ENCODE measurements at places on chromosomes 6 and 20.

- no peak for DNase-seq
Measured at GRCh38 chr20:52124821-52125220, 66.8 kb downstream of the ZFP64 start.

DNA sequence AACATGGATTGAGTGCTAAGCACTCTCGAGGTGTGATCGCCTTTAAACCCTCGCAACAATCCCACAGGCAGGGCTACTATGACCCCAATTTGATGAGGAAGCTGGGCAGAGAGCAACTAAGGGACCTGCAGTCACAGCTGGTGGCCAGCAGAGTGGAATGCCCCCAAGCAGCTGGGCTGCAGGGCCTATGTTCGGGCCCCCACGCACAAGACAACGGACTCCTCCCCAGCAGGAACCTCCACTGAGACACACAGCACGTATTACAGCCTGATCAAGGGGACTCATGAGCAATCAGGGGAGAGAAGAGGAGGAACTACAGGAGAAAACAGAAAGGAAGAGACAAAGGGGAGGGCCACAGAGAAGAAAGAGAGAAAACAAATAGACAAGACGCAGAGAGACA is 21.7 kb downstream of the CST7 start:
- DNase-seq = no peak

DNA sequence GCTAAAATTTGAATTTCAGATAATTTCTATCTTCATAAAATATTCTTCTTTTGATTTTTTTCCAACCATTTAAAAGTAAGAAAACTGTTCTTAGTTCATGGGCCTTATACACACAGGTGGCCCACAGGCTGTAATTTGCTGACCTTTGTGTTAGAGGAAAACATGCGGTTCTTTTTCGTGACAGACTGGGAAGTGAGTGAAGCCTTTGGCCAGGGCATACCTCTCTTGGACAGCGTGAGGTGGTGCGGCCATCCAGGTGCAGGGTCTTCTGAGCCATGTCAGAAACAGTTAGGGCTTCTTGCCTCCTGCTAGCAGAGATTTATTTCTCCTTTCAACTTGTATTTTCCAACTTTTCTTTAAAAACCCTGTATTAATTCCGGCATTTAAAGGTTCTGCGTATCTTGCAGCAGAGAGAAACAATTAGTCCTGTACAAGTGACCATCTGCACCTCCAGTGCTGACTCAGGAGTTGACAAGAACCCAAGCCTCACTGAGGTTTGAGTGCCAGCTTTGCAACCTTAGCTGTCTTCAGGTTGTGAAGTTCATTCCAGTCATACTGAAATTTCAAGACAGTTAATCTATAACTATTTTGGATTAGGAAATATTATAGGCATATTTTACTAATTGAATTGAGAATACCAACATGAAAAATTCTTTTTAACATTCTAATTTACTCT is 177.8 kb downstream of the LY86 start:
- no peak for DNase-seq

- no peak for DNase-seq
Measured at GRCh38 chr20:24962510-24962909, 13.4 kb downstream of the CST7 start.

DNA sequence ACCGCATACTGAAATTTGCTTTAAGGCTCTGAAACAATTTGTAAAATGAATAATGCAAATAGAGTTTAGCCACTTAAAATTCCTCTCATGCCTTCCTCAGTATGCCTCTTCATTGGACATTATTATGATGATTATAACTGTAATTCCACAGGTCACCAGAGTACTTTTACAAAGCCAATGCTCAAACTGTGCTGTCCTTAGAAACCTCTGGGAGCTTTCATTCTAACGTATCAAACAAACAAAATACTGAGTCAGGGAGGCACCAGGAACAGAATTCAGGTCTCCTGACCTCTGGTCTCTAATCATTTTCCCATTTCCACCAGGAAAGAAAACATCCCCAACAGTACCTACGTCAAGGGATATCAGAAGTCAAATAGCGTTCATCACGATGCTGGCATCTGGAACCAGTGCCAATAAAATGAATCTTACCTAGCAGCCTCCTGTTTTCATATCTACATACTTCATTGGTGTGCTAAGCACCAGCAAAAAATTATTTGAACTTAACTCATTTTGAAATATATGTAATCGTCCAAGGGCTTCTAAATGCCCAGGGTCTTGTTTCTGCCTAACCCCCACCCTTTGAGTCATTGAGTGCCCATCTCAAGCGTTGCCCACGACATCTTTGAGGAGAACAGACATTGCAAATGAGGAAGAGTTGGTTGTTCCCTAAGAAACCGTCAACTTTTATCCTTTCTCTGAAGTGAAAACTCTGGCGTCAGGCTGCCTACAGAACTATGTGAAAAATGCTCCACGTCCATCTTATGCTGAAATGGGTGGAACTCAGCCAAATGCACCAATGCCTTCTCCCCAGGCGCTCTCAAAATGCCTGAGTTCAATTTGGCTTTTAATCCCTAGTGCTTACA is 37.9 kb downstream of the NEDD9 start:
- peak; percentile 44 for DNase-seq

DNA sequence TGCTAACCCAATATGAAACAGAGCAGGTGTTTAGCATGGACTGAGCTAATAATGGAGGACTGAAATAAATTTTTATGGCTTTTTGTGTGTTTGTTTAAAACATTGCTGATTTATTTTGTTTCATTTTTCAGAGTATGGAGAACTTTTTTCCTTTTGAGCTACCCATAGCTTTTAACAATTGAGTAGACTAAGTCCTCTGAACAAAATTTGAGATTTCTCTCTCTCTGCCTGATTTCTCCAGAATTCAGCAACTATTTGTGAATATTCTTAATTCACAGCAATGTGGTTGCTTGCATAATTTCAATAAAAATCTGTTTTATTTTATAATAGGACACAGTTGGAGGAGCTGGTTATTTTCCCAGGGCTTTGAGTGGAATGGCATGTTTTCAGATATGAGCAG is 103.7 kb downstream of the TPBG start:
- DNase-seq = no peak

DNA sequence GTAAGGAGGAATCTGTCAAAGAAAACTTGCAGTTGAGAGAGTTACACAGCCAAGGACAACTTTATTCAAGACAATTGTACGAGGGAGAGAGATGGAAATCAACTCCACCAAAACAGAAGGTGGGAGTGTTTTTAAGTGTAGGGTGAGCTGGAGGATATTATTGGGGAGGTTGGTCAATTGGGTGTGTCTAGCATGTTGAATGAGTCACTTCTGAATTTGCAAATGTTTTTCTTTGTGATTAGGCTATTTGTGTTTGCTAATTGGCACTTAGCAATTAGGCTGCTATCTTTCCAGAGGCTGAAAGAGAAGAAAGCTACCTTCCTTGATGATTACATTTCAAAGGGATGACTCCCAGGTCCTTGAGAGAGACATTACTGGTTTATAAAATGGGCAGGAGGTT is 441.1 kb downstream of the MEI4 start:
- no peak for DNase-seq

DNA sequence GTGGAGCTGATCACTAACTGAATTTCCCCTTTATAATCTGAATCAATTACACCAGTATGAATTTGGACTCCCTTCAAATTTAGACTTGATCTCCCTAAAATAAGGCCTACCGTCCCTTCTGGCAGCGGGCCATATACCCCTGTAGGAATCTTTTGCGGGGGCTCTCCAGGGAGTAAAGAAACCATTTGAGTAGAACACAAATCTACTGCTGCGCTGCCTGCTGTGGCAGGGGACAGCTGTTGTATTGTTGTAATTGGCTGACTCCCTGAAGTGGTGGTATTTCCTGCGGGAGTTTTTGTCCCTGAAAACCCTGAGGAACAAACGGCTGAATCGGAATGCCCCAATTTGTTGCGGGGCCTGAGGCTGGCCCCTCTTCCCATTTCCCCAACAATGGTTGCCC is 16.0 kb upstream of the PTCRA start:
- no peak for DNase-seq

Measured in muscle of leg (tissue), 16 donors.